GM18507 (cell line): ENCODE measurements at places on chromosomes 5 and 9.

DNA sequence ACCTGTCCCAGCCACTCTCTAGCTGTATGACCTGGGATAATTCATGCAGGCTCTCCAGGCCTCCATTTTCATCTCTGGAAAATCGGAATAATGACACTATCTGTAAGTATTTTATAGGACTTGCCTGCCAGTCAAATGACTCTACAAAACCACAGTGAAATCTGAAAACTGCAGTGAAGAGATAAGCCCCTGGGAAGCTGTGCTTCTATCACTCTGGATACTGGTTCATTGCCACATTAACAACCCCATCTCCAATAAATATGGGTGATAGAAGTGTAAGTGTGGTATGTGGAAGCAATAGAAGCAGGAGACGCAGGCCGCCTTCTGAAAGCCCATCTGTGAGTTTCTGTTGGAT lies 31.8 kb downstream of the WHRN start:
- no peak for DNase-seq

DNA sequence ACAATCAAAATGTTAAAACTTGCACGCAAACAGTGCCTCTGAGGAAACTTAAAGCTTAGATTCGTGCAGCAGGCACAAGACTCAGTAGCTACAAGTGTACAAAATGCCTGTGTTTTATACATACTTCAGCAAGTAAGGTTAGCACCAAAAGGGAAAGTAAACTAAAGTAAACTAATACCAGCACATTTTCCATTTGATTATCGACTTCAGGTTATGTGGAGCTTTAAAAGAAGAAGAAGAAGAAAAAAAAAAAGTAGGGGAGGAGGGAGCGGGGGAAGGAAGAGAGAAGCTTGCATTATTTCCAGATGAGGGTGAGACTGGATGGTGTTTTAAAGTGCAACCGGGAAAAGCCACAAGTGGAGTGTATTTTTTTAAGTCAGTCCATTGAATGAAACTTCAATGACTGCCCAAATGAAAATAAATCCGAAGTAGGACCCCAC lies 596 bp upstream of the ADAMTS6 start:
- DNase-seq = no peak

- DNase-seq = no peak
These were observed 96.4 kb downstream of the DIRAS2 start for GRCh38 chr9:90546200-90546599.

- no peak for DNase-seq
These were observed 78.3 kb downstream of the SMIM23 start for GRCh38 chr5:171863935-171864334.

DNA sequence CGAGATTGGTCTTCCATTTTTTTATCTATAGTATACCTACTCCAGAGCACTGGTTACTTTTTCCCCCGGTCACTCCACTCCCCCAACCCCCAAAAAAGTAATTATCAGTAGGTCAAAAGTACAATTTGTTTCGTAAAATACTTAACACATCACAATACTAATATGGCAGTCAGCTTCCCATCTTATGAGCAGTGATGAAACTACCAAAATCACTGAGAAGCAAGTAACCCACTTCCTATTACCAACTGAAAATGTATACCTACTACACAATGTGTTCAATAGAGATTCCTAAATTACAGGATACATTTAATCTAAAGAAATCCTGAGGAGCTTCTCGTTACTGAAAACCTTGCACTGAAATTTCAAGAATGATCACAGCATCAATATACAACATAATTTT lies 1.9 kb downstream of the CERT1 start:
- no peak for DNase-seq

DNA sequence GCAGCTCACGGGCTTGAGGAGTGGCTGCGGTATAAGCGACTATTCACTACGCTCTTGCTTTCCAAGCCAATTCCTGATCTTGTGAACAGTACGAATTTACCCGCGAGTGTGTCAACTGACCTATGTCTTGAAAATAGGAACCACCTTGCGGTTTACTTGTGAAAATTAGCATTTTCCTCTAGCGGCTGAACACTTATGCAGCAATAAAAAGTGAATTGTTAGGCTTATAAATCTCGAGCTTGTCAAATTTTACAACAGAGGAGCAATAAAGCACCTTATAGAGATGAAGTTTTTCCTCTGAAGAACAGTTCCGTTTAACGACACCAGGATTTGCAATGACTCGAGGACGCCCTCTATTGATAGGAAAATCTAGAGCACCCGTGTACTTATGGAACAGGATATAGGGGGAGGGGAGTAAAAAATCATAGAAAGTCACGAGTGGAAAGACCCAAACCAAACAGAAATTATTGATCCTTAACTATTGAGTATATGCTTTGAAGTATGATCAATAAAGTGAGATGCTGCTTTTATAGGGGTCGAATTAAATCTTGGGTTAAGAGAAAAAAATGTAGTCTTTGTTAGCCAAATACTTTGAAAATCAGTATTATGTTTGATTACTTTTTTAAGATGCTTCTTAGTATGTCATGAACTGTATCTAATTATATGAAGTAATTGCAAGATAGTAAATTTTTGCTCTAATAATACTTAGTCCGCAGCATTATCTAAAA lies 1.9 kb upstream of the RGMB start:
- no peak for DNase-seq

DNA sequence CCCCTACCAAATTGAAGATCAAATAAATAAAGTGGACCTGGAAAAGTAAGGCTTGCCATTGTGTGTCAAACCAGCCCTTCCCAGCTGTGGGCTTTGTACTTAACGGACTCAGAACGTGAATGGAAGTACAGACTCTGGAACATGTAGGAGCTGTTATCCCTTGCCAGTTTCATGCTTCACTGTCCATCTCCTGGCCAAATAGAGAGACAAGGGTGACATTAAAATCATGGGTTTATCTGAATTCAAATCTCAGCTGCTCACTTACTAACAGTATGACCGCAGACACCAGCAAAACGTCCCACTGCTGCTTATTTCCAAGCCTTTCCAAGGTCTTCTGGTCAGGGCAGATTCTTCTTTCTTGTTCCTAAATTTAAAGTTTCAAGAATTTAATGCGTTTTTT lies 52.2 kb downstream of the EXOSC2 start:
- DNase-seq = no peak

DNA sequence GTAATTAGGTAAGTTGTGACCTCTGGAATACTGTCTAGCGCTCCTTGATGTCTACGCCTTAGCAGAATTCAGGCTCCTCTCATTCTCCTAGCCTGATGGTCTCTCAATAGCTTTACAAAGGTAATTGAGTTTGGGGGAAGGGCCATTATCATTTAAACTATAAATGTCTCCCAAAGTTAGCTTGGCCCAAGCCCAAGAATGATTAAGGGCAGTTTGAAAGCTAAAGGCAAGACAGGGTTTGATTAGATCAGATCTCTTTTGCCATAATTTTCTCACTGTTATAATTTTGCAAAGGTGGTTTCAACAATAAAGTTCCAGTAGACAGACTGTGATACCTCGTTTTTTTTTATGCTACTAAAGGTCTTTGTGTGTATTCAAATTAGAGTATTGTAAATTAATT lies 3.7 kb upstream of the SLC30A5 start:
- no peak for DNase-seq

- no peak for DNase-seq
These were observed 69.9 kb downstream of the CYFIP2 start for GRCh38 chr5:157335534-157336422.

- no peak for DNase-seq
These were observed 15.3 kb upstream of the NDST1 start for GRCh38 chr5:150492621-150493020.

GRCh38 chr5:153490118-153491037 lies at the start of gene GRIA1:
GRIA1 (plus strand) TSS chr5:153490670.
- no peak for DNase-seq

GRCh38 chr5:158273035-158273434 lies 414.1 kb upstream of the CLINT1 start:
- DNase-seq = no peak

- no peak for DNase-seq
These were observed 74.3 kb downstream of the KIAA0825 start for GRCh38 chr5:94544031-94544650.
